ENCODE measurements at places on chromosomes 4 and X. TPM values are rescaled to one million over a fixed set of nuclear protein-coding genes. Genes with fewer than 3 reads are reported as not detected.

The CXCL10 gene
- total RNA-seq = not detected

GRCh38 chr4:90095000-90095399 is 32.2 kb upstream of the CCSER1 start:
- DNase-seq = no peak

- DNase-seq = peak; percentile 34
Measured at GRCh38 chrX:38804682-38805431, 3.6 kb downstream of the MID1IP1 start.

DNA sequence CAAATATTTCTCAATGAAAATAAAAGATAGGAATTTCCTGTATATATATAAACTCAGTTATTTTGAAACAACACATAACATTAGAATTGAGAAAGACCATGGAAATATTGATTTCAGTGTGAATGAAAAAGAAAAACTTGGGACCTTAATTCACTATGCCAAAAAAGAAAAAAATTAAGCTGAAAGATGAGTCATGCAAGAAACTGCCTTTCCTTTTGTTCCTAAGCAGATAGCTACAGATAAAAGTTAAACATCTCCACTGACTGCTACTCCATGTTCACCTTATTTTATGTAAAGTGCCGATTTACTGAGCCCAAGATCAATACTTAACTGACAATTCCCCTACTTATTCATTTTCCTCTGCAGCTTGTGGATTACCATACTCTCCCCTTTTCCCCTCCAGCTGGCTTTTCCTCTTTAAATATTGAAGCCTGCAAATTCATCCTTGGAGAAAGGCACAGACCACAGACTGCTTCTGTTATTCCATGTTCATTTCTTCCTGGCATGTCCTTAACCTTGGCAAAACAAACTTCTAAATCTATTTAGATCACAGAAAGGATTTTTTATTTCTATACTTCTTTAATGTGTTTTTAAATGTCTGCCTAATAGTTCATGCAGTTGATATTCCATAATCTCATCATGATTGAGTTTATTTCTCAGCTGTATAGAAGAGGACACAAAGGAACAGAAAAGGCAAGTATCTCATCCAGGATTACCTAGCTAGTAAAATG is 40.5 kb upstream of the YTHDC1 start:
- DNase-seq = no peak

DNA sequence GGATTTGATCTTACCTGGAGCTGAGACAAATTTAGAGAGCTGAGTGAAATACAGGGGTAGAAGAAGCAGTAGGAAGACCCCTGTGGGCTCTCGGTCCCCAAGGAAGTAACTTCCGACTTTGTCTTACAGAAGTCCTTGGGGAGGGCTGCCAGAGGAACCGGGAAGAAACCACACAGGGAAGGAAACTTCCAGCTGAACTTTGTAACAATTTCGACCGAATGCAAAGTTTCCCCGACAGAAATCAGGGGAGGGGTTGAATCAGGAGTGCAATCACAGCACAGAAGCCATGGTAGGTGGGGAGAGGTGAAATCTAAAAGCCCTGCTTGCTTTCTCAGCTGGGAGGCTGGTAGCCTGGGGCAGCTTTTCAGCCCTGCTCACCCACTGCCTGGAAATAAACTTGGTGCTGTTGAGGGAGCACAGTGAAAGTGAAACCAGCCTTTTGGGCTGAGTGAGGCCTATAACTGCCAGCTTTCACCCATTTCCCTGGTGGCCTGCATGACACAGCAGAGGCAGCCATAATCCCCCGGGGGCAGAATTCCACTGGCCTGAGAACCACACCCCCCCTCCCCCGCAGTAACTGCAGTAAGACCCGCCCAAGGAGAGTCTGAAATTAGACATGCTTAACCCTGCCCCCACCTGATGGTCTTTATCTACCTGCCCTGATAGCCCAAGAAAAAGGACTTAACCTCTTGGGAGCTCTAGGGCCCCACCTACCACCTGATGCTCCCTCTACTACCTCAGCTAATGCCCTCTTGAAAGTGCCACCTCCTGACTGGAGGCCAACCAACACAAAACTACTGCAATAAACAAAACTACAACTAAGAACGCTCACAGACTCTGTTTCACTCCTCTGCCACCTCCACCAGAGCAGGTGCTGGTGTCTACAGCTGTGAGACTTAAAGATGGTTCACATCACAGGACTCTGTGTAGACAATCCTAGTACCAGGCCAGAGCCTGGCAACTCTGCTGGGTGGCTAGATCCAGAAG is 248.2 kb downstream of the PARM1 start:
- no peak for DNase-seq
